NCI-H446 (cell line): ENCODE measurements at places on chromosomes 11 and 22.

DNA sequence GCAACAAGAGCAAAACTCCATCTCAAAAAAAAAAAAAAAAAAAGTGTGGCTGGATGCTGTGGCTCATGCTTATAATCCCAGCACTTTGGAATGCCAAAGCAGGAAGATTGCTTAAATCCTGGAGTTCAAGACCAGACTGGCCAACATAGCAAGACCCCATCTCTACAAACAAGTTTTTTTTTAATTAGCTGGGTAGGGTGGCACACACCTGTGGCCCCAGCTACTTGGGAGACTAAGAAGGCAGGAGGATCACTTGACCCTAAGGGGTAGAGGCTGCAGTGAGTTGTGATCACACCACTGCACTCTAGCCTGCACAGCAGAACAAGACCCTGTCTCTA lies 19.0 kb upstream of the FEZ1 start:
- DNase-seq = no peak

GRCh38 chr11:38867338-38867737 lies 2269.3 kb upstream of the RAG2 start:
- DNase-seq = no peak

DNA sequence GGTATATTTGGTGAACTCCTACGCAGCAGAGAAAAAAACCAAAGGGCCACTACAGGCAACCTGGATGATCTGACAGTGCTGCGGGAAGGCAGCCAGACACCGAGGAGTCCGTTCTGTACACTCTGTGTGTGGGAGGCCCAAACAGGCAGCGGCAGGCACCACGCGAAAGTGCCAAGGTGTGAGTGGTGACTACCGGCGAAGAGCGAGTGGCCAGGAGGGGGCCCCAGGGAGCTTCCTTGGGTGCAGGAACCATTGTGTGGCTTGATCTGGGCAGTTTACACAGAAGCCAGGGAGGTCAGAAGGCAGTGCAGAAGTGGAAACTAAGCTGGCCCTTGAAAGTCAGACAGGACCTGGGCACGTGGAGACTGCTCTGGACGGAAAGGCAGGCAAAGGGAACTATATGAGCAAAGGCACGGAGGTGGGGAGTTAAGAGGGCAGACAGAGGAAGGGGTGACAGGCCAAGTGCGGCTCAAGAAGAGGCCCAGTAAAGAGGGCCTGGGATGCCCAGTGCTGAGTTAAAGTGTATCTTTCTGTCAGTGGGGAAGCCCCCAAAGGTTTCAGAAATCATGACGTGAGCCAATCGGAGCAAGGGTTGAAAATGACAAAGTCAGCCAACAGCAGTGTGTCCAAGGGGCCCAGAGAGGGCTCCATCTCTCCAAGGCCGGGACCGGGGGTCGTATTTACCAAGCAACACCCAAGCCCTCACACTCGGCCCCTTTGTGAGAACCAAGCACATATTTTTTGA lies 10.6 kb downstream of the TMEM184B start:
- DNase-seq = no peak

- no peak for DNase-seq
These were observed 8.5 kb upstream of the DENND5A start for GRCh38 chr11:9273376-9274336.

DNA sequence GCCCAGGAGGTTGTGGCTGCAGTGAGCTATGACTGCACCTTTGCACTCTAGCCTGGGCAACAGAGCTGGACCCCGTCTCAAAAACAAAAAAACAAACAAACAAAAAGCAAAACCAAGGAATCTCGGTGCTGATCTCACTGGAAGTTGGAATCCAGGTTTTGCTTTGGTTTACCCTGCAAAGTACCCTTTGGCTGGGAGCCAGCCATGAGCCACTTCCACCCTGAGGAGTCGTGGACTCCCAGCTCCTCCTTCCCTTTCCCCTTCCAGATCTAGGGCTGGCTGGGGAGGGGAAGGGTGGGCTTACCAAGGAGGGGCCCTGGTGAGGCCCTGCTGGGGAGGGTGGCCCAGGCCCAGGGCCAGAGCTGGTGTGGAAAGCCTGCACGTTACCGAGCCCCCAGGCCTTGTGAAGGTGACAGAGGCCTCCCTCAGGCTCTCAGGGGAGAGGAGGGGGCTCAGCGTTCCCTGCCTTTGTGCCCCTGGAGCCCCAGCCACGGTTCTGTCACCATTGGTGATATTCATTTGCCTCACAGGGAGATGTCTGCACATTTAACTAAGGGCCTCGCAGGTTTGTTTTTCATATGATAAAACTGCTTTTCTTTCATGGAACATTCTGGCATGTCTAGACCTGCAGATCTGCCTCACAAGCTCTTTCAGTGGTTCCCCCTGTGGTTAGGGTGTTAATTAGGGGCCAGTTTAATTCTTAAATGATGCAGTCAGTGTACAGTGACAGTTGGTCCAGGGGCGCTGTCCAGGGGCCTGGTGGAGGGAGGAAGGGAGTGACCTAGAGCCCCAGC lies 29.0 kb downstream of the FBLN1 start:
- no peak for DNase-seq
